HCT116 (cell line): ENCODE measurements at places on chromosomes 7 and 10.

- DNase-seq: peak; percentile 56
Measured at GRCh38 chr7:105304040-105304895, 84.5 kb downstream of the SRPK2 start.

DNA sequence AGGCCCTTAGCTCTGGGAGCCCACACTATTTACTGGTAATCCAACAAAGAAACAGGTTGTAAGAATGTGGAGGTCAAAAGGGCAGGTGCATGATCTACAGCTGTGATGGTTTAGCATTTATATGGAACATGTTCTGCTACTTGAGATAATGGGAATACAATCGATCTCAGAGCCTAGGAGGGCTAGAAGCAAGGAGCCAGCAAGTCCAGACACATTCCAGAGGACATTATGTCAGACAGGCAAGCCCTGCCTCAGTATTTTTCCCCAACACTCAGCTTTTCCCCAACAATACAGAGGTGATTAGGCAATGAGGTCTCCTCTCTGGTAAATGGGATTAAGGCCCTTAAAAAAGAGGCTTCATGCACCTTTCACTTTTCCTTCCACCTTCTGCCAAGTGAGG is 21.4 kb upstream of the GNAT3 start:
- no peak for DNase-seq

- DNase-seq: no peak
Measured at GRCh38 chr10:86545101-86545500, 23.5 kb upstream of the WAPL start.

GRCh38 chr7:12481722-12482121 is 78.1 kb upstream of the VWDE start:
- DNase-seq: no peak

GRCh38 chr7:35250941-35251340 is 3.0 kb downstream of the TBX20 start:
- DNase-seq: no peak

- DNase-seq: no peak
Measured at GRCh38 chr7:10212649-10213048, 761.0 kb upstream of the PHF14 start.

GRCh38 chr10:132465193-132465888 is 68.3 kb downstream of the PWWP2B start:
- no peak for DNase-seq

GRCh38 chr10:12121673-12122072 is 7.8 kb upstream of the SEC61A2 start:
- DNase-seq: no peak

DNA sequence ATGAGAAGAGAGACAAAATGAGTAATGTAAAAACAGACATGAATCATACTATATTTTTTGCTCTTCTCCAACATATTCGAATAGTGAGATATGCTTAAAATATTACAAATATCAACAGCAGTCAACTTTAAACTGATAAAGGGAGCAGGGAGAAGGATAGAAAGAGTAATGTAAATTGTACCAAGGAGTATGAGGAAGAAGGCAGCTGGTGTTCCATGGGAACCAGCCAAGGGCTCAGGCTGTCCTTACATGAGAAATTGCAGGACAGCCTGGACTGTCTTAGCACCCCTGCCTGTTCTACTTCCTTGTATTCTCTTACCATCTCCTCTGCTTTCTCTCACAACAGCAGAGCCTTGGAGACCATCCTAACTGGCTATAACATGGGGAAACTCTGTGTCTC is 128.7 kb downstream of the TSPAN12 start:
- no peak for DNase-seq

DNA sequence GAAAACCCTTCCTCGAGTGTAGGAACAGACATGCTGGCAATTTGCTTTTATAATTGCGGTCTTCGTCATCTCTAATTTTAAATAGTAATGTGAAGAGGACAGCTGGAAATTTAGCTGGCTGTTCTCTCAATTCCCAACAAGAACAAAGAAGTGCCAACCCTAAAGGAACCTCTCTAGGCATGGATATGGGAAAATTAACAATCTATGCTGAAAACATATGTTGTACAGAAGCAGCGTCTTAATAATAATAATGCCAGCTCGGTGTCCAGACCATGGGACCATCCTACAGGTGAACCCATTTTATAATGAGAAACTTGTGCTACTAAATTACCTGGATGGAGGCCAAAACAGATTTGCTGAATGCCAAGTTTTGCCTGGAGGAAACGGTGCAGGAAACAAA is 641.4 kb upstream of the MGMT start:
- no peak for DNase-seq

GRCh38 chr7:123712619-123713018 is 36.2 kb downstream of the WASL start:
- DNase-seq: no peak

DNA sequence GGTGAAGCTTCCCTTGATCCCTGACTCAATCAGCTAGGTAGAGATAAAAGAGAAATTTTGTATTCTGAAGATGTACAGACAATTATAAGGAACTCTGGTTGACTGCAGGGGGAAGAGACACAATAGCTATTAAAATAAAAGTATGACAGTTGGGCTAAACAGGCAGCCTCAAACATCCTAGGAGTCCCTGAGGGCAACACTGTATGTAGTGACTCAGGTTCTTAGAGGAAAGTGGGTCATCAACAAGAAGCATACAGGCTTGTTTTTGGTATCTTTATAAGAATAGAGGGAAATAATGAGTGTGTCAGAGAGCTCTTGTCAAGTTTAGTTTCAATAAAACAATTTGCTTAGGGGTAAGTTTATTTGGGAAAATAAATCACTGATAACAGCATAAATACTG is 150.3 kb downstream of the AUTS2 start:
- DNase-seq: no peak

DNA sequence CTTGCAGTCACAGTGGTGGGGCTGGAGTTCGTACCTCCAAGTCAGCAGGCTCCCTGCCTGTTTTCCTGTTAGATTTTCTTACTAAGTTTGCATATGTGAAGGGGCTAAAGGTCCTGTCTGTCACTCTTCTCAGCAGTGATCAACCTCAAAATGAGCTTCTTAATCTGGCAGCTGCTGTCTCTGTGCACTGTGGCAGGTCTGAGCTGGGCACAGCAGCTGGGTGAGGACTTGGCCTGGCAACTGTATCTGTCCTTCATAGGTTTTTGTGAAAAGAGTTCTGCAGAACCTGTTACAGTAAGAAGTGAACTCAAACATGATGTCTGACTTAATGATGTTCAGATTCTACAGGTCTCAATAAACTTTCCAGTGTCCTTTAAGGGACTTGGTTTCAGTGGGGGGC is 31.3 kb upstream of the GJD4 start:
- no peak for DNase-seq

GRCh38 chr7:157923903-157924630 is 587.3 kb downstream of the DNAJB6 start:
- no peak for DNase-seq

GRCh38 chr7:39027491-39027890 is 49.8 kb downstream of the POU6F2 start:
- no peak for DNase-seq

DNA sequence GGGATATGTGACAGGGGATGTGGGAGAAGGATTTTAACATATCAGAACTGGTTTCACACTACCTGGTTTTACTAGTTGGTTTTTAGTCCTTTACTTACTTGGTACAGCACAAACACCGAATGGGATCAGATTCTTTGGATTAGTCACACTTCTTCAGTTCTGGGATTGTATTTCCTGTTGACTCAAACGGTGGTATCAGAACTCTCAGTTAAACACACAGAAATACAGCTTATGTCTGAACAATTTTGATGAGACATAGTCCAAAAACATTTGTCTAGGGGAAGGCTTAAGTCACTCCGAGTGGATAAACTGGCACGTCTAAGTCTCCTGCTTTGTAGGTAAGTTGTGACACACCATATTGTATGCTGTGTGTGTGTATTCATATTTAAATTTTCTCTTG is 480.5 kb downstream of the PHTF2 start:
- DNase-seq: no peak

- DNase-seq: no peak
Measured at GRCh38 chr7:107228291-107228690, 59.5 kb downstream of the HBP1 start.

- no peak for DNase-seq
Measured at GRCh38 chr10:68154211-68154497, 44.9 kb downstream of the MYPN start.

DNA sequence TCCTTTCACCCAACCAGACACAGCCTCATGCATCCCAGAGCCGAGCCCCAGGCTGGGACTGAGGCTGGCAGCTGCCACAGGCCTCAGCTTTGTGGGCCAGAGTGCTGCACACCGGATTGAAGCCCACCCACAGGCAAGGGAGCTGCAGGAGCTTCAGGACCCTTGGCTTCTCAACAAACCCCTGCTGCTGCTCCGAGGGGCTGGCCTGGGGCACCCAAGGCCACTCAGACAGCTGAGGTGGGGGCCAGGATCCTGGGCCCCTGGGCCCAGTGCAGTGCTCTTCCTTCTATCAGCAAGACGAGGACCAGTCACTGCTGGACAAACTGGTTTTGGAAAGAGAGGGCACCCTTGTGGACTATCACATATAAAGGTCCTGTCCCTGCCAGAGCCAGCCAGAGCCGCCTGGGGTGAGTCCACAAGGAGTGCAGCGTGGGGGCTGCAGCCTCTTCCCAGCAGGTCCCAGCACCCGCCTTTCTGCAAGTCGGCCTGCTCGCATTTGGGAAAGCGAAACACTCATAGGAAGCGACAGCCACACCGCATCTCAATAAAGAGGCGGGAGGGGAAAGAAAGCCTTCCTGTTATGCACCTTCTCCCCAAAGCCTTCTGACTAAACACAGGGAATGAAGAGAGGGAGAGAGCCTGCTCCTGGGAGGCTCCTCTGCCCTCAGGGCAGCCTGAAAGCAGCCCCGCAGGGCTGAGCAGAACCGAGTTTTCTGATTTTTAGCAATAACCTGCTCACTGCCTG is 9.5 kb upstream of the TCERG1L start:
- no peak for DNase-seq

- peak; percentile 47 for DNase-seq
Measured at GRCh38 chr10:69515699-69516259, 57.4 kb downstream of the NEUROG3 start.

- no peak for DNase-seq
Measured at GRCh38 chr7:27651702-27652101, 11.0 kb downstream of the HIBADH start.

DNA sequence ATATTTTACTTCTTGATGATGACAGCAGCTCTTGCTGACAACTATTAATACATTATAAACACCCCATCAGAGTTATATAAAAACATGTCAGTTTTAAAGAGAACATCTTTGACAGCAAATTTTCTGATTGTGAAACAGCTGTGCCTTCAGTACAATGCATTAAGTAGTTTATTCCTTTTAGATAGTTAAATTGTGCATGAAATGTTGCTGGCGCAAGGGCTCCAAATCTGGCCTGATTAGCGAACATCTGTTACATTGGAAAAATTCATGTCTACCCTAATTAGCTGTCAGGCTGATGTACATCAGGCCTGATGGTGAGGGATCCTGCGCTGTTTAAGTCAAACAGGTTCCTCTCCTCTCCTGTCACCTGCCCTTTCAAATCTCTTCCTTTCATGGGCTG is 171.9 kb upstream of the SP8 start:
- DNase-seq: no peak

- no peak for DNase-seq
Measured at GRCh38 chr7:37450035-37450434, 1.4 kb upstream of the ELMO1 start.

GRCh38 chr10:100872034-100872791 is 40.5 kb upstream of the SLF2 start:
- peak; percentile 51 for DNase-seq

- DNase-seq: no peak
Measured at GRCh38 chr10:86759073-86759672, 2.8 kb downstream of the BMPR1A start.

GRCh38 chr7:24871770-24872169 is 108.2 kb downstream of the OSBPL3 start:
- no peak for DNase-seq
